ENCODE measurements at places on chromosomes 6 and 20.

DNA sequence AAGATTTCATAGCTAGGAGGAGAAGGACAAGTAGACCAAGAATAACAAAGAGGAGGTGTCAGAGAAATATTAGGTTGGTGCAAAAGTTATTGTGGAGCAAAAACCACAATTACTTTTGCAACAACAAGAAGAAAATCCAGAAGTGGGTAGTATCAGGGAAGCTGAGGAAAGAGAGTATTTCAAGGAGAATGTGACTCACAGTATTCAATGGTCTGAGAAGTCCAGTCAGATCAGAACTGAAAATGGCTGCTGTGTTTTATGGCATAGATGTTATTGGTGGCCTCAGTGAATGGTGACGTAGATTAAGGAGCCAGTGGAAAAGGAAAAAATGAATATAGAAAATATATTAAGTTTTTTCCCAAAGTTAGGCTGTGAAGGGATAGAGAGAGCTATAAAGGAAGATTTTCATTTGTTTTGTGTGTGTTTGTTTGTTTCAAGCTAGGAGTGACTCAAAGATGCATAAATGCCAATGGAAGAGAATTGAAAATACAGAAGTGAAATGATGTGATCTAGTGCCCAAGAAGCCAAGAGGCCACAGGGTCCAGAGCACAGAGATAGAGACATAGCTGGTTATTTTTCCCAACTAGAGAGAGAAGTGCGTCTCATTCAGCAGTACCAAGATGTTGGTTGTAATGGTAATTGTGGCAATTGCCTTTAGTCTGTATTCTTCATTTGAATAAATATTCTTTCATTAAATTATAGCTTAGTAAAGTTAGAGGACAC, 112.8 kb downstream of the ADTRP start:
- no peak for DNase-seq

GRCh38 chr6:157599191-157599590, 218.2 kb downstream of the ZDHHC14 start:
- DNase-seq, result no peak

- no peak for DNase-seq
Observed at GRCh38 chr6:121826156-121826810, 390.8 kb downstream of the GJA1 start.

DNA sequence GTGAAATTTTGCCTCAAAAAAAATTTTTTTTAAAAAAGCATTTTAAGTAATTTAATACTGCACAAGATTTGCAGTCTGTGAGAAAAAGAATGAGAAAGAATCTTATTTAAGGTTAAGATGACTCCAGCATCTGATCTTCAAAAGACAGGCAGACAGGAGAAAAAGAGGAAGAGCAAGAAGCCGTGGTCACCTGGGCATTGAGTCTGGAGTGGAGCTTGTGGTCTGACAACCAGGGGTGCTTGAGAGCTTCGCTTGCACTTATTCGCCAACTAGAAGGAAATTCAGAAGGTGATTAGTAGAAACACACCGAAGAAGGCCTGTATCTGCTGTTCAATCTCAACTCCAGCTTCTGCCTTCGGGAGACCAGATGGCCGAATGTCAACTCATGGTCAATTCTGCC, 75.9 kb downstream of the MYLK4 start:
- no peak for DNase-seq

DNA sequence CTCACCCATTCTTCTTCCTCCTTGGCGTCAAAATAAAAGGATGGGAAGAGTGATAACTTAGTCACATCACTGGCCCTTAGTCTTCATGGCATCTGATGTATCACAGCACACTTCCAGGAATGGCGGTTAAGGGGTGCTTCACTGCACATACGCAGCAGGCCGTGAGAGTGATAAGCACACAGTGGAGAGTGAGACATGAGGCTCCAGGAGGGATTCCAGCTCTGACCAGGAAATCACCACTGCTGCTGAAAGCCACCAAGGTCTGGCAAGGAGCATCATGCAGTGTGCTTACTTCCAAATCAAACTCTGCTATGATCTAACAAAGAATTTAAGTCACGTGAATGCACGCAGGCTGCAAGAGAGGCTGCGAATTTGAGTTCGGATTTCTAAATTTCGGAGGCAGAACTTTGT, 62.4 kb downstream of the ARID1B start:
- no peak for DNase-seq

- no peak for DNase-seq
Observed at GRCh38 chr6:41450581-41450980, 95.6 kb upstream of the FOXP4 start.

GRCh38 chr6:25219917-25220278, 59.3 kb upstream of the CARMIL1 start:
- DNase-seq, result no peak

DNA sequence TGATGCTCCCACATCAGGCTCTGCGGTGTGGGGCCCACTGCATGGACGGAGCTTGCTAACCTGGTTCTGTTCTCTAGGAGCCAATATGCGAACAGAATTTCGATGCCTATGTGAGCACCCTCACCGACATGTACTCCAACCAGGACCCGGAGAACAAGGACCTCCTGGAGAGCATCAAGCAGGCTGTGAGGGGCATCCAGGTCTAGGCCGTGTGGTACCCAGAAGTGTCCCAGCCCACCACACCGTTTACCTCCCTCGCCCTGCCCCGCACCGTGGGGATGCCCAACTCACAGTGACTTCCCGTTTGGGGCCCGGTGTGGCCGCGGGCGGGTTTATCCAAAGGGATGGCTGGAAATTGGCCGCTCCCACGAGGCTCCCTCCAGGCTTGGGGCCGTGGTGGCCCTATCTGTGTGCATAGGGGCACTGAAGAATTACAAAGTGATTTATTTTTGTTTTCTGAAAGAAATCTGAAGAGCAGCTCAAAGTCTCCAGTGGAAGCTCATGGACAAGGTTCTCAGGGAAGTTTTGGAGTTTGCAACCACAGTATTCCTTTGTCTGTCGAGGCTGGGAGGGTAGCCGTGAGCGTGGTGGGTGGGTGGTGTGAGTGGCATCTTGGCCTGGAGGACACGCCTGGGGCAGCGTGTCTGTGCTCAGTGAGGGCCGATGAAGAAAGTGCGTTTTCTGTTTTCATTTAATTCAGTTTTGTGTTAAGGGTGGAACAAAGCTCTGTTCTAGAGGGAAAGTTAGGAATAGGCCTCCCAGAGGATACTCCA, 15.1 kb upstream of the PCMTD2 start:
- no peak for DNase-seq

- DNase-seq, result no peak
Observed at GRCh38 chr6:20751293-20751935, 217.2 kb downstream of the CDKAL1 start.

- DNase-seq, result no peak
Observed at GRCh38 chr6:11367638-11368199, 135.3 kb upstream of the NEDD9 start.

- no peak for DNase-seq
Observed at GRCh38 chr6:154356113-154356512, 490 bp downstream of the IPCEF1 start.

DNA sequence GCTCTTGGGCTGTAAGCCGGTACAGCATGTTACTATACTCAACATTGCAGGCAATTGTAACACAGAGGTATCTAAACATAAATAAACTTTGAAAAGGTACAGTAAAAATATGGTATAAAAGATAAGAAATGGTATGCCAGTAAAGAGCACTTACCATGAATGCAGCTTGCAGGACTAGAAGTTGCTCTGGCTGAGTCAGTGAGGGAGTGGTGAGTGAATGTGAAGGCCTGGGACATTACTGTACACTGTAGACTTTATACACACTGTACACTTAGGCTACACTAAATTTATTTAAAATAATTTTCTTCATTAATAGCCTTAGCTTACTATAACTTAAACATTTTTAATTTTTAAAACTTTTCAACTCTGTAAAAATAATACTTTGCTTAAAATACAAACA, 37.8 kb upstream of the ANKEF1 start:
- DNase-seq, result no peak

GRCh38 chr6:19731282-19731681, 105.9 kb upstream of the ID4 start:
- DNase-seq, result no peak

DNA sequence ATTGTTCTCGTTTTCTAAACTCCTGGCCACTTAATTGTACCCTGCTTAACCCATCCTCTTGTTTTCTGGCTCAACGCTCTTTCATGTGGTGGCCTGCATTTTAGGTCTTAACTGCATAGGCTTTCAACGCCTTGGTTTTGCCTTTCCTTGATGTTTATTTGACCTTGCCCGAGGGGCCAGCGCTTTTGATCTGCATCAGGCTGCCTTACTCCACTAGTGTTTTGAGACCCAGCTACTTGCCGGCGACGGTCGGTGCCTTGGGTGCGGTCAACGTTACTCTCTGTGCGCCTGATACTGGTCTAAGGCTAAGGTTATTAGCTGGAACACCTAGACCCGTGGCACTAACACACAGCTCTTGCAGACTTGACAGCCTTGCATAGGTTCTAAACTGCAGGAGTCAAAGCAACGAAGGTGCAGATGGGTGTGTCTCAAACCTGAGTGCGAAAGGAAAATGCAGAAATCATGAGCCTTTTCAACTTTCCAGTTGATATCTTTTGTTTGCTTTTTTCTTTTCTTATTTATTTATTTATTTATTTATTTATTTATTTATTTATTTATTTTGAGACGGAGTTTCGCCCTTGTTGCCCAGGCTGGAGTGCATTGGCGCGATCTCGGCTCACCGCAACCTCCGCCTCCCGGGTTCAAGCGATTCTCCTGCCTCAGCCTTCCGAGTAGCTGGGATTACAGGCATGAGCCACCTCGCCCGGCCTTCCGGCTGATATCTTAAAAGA, 138.8 kb downstream of the HFE start:
- no peak for DNase-seq

DNA sequence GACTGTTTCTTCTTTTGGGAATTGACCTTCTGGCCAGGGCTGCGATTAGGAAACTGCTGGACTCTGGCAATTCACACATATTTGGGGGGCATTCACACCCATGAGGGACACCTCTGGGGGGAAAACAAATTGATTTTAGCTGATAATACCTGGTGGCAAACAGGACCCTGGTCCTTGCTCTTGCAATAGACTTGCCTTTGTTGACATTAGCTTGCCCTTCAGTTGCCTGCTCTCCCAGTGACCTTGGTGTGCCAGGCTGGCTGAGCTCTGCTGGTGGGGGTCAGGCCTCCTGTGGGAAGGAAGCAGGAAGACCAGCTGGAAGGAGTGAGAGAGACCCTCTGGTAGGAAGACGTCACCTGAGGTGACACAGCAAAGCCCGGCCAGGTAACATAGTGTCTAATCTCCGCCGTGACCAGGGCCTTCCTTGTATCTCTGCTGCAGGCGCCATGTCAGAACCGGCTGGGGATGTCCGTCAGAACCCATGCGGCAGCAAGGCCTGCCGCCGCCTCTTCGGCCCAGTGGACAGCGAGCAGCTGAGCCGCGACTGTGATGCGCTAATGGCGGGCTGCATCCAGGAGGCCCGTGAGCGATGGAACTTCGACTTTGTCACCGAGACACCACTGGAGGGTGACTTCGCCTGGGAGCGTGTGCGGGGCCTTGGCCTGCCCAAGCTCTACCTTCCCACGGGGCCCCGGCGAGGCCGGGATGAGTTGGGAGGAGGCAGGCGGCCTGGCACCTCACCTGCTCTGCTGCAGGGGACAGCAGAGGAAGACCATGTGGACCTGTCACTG, 5.3 kb downstream of the CDKN1A start:
- no peak for DNase-seq

DNA sequence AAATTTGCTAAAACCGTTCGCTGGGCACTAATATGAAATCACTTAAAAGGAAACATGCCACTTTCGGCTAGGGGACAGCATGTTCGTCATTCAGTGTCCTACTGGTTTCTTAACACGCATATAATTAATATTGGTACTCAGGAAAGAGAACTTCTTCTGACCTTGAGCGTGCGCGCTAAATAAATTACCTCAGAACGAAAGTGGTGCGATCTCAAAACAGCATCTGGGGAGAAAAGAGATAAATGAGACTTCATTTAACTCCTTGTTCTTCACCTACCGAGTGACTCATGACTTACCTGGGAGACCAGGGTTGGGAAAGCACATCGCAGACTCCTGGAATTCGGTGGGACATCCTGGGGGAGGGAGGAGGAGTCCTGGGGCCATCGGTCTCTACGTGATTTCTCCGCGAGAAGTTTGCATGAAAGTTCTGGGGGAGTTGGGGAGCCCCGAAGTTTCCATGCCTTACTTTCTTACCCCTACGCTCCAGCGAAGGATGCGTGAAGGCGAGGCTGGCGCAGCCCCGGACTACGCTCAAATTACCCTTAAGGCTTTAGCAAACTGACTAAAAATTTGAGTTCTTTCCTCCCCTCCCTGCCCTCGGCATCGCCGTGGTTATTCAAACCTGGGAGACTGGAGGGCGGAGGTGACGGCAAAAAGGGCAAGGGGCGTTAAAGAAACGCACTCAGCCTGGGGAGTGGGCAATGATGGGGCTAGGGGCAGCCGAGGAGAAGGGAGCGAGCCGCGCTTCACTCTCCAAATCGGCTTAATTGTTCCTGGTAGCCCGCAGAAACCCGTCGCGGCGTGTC, 1.1 kb upstream of the BEND6 start:
- DNase-seq, result no peak

DNA sequence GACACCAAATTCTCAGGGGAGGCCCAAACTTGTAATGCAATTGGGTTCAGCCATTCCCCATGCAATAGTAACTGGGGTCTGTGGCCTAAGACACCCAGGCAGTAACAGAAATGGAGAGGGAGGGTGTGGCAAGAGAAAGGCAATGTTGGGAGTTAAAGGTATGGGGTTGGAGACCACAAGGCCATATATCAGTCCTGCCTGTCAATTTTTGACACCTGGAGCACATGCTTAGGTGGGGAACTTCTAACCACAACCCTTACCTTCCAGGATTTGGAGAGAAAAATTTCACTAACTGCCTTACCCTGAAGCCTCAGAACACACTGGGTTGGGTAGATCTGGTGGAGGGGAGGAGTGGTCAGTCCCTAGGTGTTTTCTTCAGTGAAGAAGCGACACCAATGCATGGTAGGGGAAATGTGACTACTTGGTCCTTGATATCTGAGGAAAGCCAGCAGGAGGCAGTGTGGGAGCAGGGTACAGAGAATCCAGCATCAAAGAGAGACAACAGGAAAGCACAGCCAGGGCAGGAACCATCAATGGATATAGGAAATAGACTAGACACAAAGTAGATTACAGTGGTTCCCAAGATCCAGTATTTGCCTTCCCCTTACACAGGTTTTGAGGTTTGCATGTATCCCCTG, 6.8 kb upstream of the USP49 start:
- peak; percentile 41 for DNase-seq

- no peak for DNase-seq
Observed at GRCh38 chr20:63103402-63104311, 96.9 kb upstream of the BHLHE23 start.

DNA sequence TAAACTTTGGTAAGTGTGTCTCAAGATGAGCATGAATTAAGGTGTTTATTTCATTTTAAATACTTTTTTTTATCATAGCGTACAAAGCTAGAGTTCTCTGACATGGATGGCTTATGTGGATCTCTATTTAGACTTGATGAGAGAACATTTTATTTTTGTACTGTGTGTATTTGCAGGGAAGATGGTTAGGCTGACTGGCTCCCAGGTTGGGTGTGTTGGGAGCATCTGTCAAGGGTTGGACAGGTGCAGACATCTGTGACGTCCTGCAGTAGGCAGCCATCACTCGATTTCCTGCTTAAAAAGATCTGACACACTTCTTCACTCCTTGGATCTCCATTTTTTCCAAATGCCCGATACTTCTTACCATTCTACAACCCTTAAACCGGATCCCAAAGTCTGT, 221.9 kb upstream of the QKI start:
- no peak for DNase-seq

- no peak for DNase-seq
Observed at GRCh38 chr20:36399969-36400545, 93.9 kb downstream of the DLGAP4 start.
